ENCODE measurements at places on chromosomes 16 and 17.

GRCh38 chr17:50288306-50288705 is 14.0 kb downstream of the TMEM92 start:
- no peak overlapping the region for H3K27ac ChIP-seq
- DNase-seq = no peak
- peaks cover 25% of the 10 kb centered on the region for H3K27me3 ChIP-seq
- H3K4me1 ChIP-seq = peaks cover 3% of the 10 kb centered on the region
- no peaks in the 10 kb centered on the region for H3K36me3 ChIP-seq

DNA sequence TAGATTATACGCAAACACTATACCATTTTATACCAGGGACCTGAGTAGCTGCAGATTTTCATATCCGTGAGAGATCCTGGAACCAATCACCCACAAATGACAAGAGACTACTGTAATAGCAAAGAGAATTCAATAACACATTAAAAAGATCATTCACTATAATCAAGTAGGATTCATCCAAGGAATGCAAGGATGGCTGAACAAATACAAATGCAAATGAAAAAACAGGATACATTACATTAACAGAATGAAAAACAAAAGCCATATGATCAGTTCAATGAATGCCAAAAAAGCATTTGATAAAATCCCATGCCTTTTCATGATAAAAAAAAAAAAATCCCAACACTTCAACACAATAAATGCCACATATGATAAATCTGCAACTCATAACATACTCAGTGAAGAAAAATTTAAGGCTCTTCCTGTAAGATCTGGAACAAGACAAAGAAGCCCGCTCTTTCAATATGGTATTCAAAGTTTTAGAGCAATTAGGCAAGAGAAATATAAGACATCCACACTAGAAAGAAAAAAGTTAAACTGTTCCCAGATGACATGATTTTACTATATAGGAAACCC is 29.0 kb downstream of the N4BP1 start:
- H3K36me3 ChIP-seq = peaks cover 32% of the 10 kb centered on the region
- no peak for DNase-seq
- H3K27ac ChIP-seq = no peak overlapping the region
- H3K4me1 ChIP-seq = peaks cover 22% of the 10 kb centered on the region
- H3K4me3 ChIP-seq = no peak overlapping the region

DNA sequence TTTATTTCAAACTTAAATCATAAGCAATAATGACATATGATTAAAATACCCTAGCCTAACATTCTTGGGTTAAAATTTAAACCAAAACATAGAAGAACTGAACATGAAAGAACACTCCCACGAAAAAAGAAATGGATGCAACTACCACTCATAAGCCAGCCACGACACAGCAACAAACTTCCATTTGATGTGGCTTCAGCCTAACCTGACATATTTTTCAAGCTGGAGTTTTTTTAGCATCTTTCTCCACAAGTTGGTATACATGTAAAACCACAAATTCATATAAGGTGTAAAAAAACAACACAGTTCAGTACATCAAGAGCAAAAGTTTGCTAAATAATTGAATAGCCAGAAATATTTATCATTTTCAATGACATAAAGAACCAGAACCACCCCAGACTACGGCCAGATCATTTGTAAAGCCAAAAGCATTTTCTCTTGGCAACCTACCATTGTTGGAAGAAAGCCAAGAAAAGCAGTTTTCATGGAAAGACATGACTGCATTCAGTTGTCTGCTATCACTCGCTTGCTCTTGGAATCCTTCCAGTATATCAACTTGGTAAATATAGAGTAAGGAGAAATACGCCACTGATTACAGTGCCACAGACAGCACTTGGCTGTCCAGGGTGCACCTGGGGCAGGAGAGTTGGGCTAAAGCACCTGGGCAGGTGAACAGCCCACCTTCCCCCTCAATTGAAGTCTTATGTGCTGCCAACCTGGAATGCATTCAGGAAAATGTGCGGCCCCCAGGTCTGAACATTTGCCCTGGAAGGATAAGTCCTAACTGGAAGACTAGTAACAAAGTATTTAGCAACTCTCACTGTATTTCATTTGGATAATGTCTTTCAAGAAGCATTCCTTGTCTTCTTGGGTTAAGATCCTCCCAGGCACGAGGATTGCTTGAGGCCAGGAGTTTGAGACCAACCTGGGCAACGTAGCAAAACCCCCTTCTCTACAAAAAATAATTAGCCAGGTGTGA is 60.5 kb downstream of the CREBBP start:
- peak overlapping the region; percentile 95 for H3K27ac ChIP-seq
- DNase-seq = no peak
- no peak overlapping the region for H3K4me3 ChIP-seq

DNA sequence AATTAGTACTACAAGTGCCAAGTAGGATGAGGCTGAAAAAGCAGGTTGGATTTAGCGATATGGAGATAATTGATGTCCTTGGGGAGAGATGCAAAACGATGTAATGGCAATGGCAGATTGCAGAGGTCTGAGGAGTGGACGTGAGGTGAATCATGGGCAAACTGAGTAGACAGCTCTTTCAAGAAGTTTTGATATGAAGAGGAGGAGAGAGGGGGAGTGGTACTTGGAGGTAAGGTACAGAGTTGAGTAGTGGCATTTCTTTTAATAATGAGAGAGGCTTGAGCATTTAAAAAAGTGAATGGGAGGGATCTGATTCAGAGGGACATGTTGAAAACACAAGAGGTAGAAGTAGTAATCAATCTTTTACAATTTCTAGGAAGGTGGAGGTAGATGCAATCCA is 17.7 kb upstream of the VPS4A start:
- H3K4me1 ChIP-seq = no peaks in the 10 kb centered on the region
- DNase-seq = no peak
- H3K27me3 ChIP-seq = no peaks in the 10 kb centered on the region
- H3K4me3 ChIP-seq = no peak overlapping the region
- H3K27ac ChIP-seq = no peak overlapping the region
- peaks cover 2% of the 10 kb centered on the region for H3K36me3 ChIP-seq

GRCh38 chr16:83854420-83854819 is 44.5 kb upstream of the MLYCD start:
- H3K4me3 ChIP-seq = no peak overlapping the region
- H3K36me3 ChIP-seq = no peaks in the 10 kb centered on the region
- peaks cover 10% of the 10 kb centered on the region for H3K27me3 ChIP-seq
- H3K4me1 ChIP-seq = no peaks in the 10 kb centered on the region
- DNase-seq = no peak
- H3K27ac ChIP-seq = no peak overlapping the region

DNA sequence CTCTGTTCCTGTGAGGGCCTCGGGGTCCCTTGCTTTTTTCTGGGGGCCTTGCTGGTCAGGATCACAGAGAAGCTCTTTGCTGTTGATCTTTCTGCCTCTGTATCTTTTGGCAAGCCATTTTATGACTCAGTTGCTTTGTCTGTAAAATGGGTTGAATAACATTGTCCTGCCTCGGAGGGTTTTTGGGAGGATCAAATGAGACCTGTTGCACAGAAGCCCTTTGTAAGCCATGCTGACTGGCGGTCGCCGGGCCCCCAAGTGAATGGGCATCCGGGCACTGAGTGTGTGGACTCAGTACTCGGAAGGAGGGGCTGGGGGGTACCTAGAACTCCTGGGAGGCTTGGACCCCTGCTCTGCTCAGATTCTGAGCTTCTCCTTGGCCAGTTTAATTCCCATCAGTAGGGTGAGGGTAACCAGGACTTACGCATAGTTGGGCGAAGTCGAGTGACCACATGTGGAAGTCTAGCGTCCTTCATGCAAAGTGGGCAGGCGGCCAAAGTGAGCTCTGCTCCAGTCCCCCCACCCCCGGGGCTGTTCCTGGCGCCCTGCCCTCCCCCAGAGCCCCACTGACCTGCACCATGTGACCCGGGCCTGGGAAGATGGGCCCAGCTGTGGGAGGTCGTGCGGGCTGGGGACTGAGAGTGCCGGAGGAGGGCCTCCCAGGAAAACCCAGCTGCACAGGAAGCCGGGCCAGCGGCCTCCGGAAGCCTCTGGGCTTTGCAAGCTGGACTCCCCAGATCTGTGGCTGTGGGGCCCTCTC is 284.0 kb downstream of the SEC14L1 start:
- H3K4me3 ChIP-seq = no peak overlapping the region
- no peak overlapping the region for H3K27ac ChIP-seq
- no peak for DNase-seq
- H3K36me3 ChIP-seq = no peaks in the 10 kb centered on the region

GRCh38 chr16:65315081-65315780 is 193.4 kb upstream of the CDH11 start:
- no peaks in the 10 kb centered on the region for H3K36me3 ChIP-seq
- no peaks in the 10 kb centered on the region for H3K27me3 ChIP-seq
- H3K27ac ChIP-seq = no peak overlapping the region
- no peaks in the 10 kb centered on the region for H3K4me1 ChIP-seq
- DNase-seq = no peak

DNA sequence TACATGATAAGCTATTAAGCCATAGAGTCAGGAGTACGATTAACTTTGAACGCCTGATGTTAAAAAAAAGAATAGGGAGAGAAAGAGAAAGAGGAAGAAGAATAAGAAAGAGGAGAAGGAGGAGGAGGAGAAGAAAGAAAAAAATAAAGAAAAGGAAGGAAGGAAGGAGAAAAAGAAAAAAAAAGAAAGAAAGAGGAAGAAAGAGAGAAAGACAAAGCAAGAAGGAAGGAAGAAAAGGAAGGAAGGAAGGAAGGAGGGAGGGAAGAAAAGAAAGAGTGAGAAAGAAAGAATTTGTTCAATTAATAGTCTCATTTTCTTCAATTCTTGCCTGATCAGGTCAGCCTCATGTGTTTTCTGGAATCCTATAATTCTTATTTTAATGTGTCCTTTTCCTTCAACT is 33.7 kb downstream of the HS3ST2 start:
- no peaks in the 10 kb centered on the region for H3K36me3 ChIP-seq
- peaks cover 11% of the 10 kb centered on the region for H3K27me3 ChIP-seq
- no peak overlapping the region for H3K4me3 ChIP-seq
- DNase-seq = no peak

DNA sequence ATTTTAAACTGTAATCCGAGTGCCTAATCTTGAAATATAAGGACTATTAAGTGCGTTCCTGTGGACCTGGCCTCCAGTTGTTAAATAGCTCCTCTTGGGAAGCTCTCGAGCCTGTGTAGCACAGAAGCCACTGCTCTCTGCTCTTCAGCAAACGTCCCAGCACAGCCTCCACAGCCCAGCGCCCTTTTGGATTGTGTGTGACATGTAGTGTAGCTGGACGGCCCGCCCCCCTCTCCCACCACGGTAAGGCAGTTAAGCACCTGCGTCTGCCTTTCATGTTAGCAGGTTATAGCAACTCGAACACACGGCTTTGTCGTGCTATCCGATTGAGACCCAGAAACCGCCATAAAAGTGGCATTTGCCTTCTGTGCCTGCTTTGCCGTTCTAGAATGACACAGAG is 79.2 kb upstream of the CHMP6 start:
- H3K4me1 ChIP-seq = peaks cover 32% of the 10 kb centered on the region
- no peaks in the 10 kb centered on the region for H3K27me3 ChIP-seq
- no peak for DNase-seq
- H3K4me3 ChIP-seq = peak overlapping the region; percentile 44

DNA sequence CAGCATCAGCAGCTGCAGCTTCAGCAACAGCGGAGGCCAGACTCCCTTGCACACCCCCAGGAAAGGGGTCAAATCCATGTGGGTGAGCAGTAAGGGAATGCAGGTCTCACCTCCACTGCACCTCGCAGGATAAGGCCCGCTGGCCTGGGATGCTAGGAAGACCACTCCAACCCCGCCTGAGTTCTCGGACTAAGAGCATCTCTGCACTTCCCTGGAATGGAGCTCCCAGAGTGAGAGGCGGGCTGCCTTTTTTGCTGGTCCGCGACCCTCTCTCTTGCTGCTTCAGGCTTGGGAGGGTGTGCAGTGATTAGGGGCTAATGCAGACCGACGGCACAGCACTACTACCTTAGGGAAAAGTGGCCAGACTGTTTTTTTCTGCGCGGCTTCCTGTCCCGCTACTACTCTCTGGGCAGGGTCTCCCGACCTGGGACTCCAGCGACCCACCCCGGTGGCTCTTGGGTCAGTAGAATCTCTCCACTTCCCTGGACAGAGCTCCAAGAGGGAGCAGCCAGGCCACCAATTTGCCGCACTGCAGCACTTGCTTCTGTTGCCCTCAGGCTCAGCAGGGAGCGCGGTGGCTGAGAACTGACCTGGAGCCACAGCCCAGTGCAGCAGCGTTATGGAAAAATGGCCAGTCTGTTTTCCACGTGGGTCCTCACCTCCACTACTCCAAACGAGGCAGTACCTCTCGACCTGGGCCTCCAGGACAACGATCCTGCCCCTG is 480.4 kb downstream of the CDH8 start:
- H3K27me3 ChIP-seq = no peaks in the 10 kb centered on the region
- H3K36me3 ChIP-seq = no peaks in the 10 kb centered on the region
- DNase-seq = no peak
- no peaks in the 10 kb centered on the region for H3K4me1 ChIP-seq

DNA sequence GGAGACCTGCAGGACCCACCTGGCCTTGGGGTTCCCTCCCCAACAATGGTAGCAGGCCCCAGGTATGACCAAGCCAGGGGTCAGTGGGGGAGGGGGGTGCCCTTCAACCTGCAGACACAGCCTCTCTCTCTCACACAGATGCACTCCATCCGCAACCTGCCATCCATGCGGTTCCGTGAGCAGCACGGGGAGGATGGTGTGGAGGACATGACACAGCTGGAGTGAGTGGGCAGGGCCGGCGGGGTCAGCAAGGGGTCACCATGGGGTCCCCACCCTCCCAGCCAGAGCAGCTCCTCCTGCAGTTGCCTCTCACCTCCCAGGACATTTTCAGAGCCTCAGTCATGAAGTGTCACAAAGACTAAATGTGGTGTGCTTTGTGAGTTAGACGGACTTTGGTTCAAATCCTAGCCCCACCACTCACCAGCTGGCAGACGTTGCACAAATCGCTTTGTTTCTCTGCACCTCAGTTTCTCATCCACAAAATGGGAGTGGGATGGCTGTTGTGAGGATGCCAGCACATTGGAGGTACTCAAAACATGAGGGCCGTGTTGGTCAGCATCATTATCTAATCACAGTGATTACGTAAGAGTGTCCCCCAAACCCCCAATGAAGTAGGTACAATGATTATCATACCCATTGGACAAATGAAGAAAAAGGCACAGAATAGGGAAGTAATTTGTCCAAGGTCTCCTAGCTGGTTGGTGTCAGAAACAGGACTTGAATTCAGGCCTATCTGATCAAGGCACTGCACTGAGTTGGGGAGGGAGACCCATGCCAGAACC is 16.0 kb downstream of the MYO15A start:
- peaks cover 1% of the 10 kb centered on the region for H3K27me3 ChIP-seq
- H3K27ac ChIP-seq = no peak overlapping the region
- no peaks in the 10 kb centered on the region for H3K36me3 ChIP-seq

DNA sequence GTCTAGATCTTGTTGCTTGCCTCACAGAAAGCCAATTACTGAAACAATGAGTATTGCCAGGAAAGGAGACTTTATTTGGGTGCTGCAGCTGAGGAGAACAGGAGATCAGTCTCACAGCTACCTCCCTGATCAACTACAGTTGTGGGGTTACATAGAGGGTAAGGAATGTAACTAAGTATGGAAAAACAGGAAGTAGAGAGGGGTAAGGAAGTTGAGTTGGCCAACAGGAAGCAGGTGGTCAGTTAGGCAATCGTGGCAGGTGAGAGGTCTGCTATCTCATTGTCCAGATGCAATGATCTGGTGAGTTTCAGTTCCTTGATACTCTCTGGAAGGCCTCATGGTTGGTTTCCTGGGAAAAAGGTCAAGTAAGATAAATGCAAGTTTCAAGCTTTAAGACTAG is 333.1 kb upstream of the GOT2 start:
- H3K4me1 ChIP-seq = peaks cover 5% of the 10 kb centered on the region
- no peak for DNase-seq
- no peaks in the 10 kb centered on the region for H3K36me3 ChIP-seq
- H3K4me3 ChIP-seq = no peak overlapping the region
- no peaks in the 10 kb centered on the region for H3K27me3 ChIP-seq
- H3K27ac ChIP-seq = no peak overlapping the region

- peaks cover 7% of the 10 kb centered on the region for H3K27me3 ChIP-seq
- no peak for DNase-seq
- H3K4me1 ChIP-seq = no peaks in the 10 kb centered on the region
- no peaks in the 10 kb centered on the region for H3K36me3 ChIP-seq
- no peak overlapping the region for H3K4me3 ChIP-seq
Measured at GRCh38 chr17:5921512-5922282, 148.5 kb upstream of the WSCD1 start.

Data from memory B cell (primary cell).